ENCODE measurements at places on chromosomes 13 and 19. TPM values are rescaled to one million over a fixed set of nuclear protein-coding genes. Genes with fewer than 3 reads are reported as not detected.

The KLF1 gene
- 0.76 TPM for total RNA-seq

GRCh38 chr13:20270163-20270865, 38.2 kb upstream of the GJB6 start:
- no peak for DNase-seq

- DNase-seq: no peak
Observed at GRCh38 chr13:88189728-88190127, 518.6 kb downstream of the SLITRK5 start.

The RFPL4A gene
- total RNA-seq: not detected

GRCh38 chr19:14577885-14578427, 4.9 kb upstream of the CLEC17A start:
- peak; percentile 62 for DNase-seq

DNA sequence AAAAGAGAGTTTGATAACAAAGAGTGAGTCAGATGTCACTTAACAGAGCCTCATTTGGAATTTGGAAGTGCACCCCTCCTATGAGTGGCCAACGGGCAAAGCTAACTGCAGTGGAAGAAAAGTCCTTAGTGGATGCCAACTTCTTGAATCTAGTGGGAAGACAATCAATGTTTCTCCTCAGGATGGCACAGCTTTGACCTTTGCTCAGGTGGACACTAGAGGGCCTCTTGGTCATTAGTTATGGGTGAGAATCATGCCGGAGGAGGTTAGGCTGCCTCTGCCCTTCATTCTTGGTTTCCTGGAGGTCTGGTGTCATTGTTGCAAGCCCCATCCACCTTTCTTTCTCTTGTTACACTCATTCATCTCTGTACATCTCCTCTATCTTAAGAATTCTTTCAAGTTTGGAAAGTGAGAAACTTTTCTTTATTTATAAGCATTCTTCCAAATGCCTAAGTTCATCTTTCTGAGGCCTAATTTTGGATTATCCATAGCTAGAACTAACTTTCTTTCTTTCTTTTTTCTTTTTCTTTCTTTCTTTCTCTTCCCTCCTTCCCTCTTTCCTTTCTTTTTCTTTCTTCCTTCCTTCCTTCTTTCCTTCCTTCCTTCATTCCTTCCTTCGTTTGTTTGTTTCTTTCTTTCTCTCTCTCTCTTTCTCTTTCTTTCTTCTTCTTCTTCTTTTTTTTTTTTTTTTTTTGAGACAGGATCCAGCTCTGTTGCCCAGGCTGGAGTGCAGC, 327.2 kb upstream of the TSHZ3 start:
- peak; percentile 63 for DNase-seq
